ENCODE measurements at places on chromosomes 6 and 20.

- DNase-seq: peak; percentile 24
Measured at GRCh38 chr6:39980839-39981580, 46.7 kb upstream of the MOCS1 start.

DNA sequence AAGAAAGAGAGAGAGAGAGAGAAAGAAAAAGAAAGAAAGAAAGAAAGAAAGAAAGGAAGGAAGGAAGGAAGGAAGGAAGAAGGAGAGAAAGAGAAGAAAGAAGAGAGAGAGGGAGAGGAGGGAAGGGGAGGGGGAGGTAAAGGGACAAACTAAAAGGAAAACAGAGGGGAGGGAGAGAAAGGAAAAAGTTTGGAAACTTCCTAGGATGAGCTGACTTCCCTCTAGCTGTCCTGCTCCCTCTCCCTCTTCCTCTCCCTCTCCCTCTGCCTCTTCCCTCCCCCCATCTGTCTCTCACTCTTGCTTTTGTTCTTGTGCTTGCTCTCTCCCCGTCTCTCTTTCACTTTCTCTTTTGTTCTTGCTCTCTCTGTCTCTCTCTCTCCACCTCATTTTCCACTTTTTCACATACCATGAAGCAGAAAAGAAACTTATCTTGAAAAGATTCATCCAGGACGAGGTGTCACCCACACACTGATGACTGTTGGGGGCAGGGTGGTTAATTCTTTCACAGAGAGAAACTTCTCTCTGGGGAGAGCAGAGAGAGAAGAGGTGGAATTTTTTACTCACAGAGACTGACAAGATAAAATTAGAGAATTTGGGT is 56.4 kb upstream of the DUSP22 start:
- peak; percentile 28 for DNase-seq

- DNase-seq: no peak
Measured at GRCh38 chr6:86217906-86218305, 575.2 kb upstream of the SYNCRIP start.

- DNase-seq: no peak
Measured at GRCh38 chr6:108831104-108831503, 17.1 kb upstream of the ARMC2 start.

DNA sequence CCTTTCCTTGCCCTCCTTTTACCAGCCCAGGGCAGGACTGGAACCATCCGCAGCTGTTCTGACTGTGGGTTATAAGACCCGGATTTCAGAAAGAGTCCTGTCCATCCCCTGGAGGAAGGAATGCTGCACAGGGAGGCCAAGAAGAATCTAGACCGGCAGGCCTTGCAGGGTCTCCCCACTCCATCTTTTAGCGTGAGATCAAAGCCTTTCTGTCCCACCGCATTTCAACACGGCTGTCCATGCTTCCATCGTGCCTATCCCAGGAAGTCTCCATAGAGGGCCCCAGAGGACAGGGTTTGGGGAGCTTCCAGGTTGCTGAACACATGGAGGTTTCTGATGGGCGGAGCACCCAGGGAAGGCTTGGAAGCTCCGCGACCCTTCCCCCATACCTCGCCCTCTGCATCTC is 79.3 kb upstream of the AGPAT4 start:
- no peak for DNase-seq

DNA sequence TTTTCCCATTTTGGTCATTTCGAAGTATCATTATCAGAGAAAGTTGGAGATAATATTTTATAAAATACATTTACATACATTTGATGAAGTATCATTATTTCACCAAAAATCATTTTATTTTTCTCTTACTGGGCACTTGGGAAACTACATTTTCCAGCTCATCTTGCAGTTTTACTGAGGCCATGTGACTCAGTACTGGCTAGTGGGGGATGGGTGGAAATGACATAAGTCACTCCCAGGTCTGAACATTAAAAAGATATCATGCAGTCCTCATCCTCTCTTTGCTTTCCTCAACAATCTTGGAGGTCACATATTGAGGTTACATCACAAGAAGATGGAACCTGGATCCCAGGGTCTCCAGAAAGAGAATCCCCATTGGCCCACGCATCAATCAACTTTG is 84.1 kb downstream of the CD24 start:
- DNase-seq: no peak

- peak; percentile 18 for DNase-seq
Measured at GRCh38 chr20:6142348-6142993, 19.6 kb upstream of the FERMT1 start.

DNA sequence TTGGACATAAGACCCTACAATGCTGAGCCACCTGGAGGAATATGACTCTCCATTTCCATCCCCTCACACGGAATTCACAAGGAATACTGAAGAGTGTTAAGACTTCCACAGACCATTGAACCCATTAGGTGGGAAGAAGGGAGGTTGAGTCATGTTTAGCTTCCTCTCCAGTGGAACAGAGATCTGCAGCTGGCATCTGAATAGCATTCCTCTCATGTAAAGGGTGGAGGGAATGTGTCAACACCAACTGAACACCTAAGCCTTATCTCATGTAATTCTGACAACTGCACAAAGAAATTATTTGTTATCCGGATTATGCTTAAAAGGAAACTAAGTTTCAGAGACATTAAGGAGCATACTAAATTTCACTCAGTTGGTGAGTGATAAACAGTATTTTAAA is 705.9 kb downstream of the MAFB start:
- DNase-seq: no peak

DNA sequence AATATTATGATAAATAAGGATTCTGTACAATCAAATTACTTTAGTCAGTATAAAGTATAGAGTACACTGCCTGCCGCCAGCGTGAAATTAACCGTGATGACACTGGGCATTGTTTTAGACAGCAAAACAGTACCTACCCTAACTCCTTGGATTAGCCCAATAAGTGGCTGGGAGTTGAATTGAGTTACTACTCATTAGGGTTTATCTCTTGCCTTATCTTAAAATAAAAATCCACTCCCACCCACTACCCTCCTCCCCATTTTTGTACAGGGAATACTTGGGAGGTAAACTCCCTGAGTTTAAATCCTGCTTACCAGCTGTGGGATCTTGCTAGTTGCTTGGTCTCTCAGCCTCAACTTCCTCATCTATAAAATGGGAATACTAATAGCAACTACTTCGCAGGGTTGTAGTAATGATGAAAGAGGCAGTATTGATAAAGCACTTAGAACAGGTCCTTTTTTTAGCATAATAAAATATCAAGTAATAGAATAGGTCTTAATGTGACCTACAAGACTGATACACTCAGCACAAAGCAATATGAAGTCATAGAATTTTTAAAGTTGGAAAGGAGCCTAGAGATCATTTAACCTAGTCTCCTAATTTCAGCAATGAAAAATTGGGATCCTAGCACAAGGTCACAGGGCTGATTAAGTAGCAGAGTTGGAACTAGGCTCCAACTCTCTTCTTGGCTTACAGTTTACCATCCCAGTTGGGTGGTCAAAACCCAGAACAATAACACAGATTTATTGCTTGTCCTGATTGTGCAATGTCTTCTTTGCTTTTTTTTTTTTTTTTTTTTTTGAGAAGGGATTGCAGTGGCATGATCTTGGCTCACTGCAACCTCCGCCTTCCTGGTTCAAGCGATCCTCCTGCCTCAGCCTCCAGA is 23.8 kb downstream of the PHACTR2 start:
- no peak for DNase-seq

DNA sequence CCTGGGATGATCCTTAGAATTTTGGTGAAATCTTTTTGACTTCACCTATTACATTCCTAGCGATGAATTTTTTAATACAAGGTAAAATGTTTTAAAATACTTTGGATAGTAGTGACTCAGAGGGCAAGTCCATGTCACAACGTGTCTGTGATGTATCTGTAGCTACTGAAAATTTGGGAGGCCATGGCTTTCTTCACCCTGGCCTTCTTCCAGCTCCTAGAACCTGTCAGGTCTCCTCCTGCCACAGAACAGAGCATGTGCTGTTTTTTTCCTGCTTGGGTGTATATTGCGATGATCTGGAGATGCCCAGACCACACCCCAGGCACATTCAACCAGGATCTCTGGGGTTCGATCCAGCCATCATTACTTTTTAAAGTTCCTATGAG is 194.4 kb downstream of the BTBD3 start:
- no peak for DNase-seq

DNA sequence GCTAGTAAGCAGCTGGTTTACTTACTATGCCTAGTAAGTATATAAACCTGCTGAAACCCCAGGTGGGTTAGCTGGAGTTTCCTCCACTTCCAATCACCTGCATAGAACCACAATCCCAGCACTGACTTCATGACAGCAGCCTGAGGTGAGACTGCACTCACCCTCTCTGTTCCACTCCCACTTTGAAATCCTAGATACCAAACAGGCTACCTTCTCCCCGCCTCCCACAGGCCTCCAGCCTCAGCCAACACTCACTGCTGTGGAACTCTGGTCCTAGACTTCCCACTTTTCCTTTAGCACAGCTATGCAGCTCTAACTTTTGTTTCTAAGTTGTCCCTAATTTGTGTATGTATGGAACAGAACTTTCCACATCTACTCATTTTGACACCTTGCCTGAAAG is 149.7 kb upstream of the ARID1B start:
- no peak for DNase-seq

DNA sequence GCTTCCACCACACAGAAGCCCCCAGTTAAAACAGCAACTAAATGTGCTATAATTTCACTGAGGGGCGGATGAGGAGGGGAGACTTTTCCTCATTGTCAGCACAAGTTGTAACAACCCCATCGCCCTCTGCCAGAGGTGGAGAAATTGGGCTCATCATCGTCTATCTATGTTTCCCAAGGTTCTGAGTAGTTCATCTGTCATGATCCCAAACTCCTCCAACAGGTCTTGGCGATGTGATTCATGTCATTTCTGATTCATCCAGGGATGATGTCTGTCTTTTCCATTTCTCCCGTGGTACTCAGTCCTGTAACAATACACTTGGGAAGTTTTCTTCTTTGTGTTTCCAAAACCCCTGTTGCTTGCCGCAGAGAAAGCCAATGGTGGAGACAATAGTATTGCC is 51.0 kb downstream of the TFAP2A start:
- DNase-seq: no peak

DNA sequence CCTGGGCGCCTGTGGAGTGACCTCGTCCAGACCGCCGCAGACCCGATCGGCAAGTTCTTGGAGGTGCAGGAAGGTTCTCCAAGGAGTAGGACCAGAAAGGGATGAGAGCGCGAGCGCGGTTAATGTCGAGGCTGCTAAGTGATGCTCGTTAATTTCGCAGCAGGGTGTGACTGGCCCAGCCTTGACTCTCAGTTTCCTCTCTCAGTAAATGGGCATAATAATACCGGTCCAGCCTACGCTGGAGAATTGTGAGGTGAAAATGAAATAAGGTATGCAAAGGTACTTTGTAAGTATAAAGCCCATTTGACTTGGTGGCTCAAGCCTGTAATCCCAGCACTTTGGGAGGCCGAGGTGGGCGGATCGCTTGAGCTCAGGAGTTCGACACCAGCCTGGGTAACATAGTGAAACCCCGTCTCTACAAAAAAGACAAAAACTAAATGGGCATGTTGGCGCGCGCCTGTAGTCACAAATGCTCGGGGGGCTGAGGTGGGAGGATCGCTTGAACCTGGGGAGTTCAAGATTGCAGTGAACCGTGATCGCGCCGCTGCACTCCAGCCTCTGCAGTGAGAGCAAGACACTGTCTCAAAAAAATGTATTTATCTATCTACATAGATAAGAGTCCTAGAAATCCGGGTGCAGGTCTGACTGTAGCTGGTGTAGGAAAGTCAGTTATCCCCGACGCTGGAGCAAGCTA is 634 bp upstream of the BTBD9 start:
- DNase-seq: no peak

DNA sequence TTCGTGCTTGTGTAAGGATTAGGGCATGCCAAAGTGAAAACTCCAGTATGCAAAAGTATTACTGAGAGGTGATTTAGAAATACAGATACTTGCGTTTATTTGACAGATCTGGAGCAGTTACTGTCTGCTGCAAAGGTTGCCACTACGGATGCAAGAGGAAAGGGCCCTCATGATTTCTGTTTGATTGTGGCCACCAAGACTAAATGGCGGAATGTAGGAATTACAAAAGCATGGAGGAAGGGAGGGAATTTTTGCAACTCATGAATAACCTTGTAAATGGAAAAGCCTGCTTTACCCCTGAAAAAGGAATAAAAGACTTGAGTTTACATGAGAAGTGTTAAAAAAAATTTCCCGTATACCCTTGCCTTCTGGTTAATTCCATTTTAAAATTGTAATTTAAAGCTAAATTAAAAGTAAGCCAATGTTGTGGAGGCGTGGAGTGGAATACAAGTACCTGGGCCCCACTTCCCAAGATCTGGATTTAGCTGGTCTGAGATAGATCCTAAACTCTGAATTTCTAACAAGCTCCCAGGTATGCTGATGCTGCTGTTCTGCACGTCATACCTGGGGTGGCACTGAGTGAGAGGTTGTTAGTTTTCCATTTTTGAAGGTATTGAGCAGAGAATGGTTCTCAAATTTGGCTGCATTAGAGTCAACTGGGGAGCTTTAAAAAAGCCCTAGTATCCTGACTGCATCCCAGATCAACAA is 56.6 kb upstream of the NKX2-2 start:
- no peak for DNase-seq

DNA sequence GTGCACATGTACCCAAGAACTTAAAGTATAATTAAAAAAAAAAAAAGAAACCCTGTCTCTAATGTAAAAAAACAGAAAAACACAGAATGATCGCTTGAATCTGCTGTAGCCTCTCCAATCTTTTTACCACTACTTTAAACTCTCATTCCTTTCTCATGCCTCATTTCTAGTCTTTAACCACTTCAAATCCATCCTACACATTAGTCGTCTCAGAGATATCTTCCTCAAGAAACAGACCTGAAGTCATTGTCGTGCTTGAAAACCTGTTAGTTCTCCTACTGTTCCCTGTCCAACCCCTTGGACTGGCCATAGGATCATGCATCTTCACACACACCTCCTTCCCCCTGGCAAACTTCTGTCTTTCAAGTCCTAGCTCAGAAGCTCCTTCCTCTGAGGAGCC is 112.1 kb upstream of the BCLAF1 start:
- no peak for DNase-seq

GRCh38 chr6:74741646-74742045 is 464.2 kb downstream of the COL12A1 start:
- DNase-seq: no peak

DNA sequence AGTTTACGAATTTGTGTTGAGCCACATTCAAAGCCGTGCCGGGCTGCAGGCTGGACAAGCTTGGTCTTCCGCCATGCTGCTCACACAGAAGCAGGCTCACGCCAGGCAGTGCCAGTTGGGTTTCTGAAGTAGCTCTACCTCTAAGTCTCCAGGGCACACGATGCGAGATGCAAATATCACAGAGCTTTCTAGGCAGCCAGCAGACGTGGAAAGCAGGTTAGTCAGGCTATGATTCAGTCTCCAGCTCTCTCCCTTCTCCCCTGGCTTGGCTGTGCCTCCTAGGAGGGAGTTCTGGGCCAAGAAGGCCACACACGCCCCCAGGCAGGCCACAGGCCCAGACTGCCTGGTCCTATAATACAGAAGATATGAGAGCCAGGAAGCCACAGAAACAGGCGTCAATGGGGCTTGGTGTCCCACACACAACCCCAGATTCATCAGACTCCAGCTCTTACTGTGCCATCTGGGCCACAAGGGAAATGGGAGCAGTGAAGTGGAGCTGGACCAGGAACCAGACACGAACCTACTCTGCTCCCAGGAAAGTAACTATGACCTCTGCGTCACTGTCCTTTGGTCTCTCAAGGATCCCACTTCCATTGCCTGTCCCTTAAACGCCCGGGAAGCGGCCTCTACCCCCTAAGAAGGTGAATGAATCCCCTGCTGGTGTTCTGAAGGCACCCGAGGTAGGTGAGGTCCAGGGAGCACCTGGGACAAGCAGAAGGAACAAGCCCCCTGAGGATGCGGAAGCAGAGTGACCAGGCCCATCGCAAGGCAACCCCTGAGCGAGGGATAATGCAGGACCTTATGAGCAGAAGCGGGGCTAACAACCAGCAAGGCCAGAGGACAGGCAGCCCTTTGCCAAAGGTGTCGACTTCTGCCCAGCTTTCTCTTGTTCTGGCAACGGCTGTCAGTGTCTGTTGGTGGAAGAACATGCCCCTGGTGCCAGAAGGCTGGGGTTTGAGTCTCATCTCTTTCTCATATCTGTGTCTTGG is 61.2 kb downstream of the GFOD1 start:
- no peak for DNase-seq

All from MV-4-11 (cell line).